Suprapubic skin (tissue), 4 donors: ENCODE measurements at places on chromosomes 2 and 18. TPM values are rescaled to one million over a fixed set of nuclear protein-coding genes. Genes with fewer than 3 reads are reported as not detected.
A peak's percentile ranks its signal among the peaks of the same experiment; 100 is the strongest.

The KIF5C gene
- 3.2 TPM for total RNA-seq

The FBXO48 gene
- 2.7 TPM for total RNA-seq

The CABLES1 gene
- total RNA-seq, result 41.9 TPM

The RAB6C gene
- 0.40 TPM for total RNA-seq

The ALMS1 gene
- total RNA-seq, result 12.3 TPM

The ALPG gene
- total RNA-seq, result not detected

- DNase-seq, result no peak
Observed at GRCh38 chr2:212842544-212843185, 304.1 kb upstream of the ERBB4 start.

- DNase-seq, result no peak
Observed at GRCh38 chr2:10454505-10454904, 6.4 kb upstream of the ODC1 start.

DNA sequence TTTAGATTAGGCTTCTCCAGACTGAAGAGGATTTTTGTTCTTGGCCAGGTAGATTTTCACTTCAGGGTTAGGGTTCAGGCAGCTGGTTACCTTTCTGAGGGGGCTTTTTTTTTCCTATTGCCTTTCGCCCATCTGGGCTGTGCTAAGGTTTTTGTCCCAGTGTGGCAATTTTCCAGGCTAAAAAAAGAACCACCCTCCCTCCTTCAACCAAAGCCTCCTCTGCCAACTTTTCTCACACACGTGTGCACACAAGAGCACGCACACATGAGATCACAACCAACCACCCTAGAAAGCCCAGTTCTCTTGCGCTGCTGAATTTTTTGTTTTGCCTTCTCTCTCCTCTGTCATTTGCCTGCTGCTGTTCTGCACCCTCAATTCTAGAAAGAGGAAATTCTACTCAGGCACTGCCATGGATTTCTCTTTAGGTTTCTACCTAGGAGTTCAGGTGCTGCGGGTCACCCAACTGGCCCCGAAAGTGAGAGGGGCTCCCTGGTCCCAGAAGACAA lies 8.5 kb upstream of the CXCR4 start:
- DNase-seq, result no peak

DNA sequence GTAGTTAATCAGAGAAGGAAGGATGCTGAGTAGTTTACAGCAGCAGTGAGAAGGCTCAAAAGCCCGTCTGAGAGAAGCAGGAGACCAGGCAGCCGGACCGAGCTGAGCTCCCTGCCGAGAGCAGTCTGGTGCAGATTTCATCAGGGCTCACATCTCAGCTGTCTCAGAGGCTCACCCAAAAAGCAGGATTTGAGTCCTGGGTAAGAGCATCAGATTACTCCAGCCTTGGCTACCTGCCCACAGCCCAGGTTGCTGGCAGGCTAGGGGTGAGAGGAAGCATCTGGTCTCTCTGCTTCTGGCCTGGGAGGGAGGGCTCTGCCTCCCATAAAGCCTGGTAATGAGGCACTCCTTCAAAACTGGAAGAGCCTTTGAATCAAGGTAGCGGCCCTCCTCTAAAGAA lies 140.5 kb downstream of the ST6GAL2 start:
- no peak for DNase-seq

DNA sequence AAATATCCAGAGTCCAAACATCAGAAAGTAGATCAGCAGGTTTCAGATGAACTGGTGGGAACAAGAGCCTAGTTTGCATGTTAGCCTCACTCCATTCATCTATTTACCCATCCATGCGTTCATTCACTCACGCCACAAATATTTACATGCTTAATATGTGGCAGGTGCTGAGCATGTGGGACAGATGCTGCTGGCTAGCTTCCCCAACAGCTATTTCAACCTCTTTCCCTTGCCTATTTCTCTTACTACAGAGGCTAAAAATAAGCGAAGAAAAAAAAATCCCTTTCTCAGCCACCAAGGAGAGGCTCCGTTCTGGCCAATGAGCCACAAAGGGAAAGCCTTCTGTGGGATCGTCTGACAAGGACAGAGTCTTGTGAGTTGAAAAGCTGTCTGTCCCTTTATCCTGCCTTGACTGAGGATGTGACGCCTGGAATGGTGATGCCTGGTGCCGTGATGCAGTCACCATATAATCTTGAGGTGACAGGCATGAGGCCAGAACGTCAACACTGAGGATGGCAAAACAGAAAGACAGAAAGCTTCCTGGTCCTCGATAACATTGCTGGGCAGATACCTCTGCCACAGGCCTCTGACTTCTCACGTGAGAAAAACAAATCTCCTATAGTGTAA lies 78.2 kb downstream of the KCTD1 start:
- DNase-seq, result no peak

GRCh38 chr2:127392828-127393578 lies 5.2 kb upstream of the MAP3K2 start:
- no peak for DNase-seq

DNA sequence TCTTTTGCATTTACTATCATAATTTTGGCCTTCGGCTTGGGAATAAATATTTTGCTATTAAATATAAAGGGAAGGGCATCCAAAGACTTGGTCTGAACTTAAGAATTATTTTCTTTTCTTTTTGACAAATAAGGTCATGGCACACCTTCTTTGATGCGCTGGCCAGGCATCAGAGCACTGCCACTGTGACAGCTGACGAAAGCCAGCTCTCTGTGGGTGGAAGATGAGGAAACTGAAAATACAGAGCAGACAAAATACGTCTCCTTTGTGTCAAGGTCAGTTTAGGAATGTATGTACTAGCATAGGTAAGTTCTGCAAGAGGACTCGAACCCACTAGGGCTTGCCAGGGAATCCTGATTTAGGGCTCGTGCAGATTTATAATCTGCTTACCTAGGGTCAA lies 155.9 kb upstream of the MEIS1 start:
- no peak for DNase-seq

DNA sequence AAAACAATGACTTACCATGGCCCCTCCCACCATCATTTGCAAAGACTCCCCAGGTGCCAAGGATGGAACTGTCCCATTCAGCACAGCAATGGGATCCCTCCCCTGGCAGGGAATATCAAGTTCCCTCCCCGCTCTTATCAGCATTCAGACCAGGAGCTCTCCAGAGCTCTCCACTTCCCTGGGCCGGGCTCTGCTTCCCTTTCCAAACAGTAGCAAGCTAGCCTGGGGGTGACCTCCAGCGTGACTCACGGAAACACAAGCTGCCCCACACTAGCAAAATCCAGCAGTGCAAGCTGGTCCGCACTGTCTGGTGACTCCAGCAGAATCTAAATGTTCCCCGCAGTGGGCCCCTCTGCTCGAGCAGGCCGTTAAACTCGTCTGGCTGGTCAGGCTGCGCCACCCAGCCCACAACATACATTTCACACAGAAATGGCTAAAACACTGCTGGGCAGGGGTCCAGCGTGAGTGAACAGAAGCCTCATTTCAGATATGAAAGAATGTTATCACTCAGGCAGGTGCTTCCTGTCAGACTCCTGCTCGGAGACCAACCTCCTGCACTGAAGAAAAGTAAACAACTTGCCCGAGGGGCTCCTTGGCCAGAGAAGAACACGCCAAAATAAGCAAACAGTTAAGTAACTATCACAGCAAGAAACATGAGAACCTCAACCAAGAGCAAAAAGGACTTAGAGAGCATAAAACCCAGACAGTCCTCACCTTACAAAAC lies 33.9 kb downstream of the STAT1 start:
- DNase-seq, result no peak

DNA sequence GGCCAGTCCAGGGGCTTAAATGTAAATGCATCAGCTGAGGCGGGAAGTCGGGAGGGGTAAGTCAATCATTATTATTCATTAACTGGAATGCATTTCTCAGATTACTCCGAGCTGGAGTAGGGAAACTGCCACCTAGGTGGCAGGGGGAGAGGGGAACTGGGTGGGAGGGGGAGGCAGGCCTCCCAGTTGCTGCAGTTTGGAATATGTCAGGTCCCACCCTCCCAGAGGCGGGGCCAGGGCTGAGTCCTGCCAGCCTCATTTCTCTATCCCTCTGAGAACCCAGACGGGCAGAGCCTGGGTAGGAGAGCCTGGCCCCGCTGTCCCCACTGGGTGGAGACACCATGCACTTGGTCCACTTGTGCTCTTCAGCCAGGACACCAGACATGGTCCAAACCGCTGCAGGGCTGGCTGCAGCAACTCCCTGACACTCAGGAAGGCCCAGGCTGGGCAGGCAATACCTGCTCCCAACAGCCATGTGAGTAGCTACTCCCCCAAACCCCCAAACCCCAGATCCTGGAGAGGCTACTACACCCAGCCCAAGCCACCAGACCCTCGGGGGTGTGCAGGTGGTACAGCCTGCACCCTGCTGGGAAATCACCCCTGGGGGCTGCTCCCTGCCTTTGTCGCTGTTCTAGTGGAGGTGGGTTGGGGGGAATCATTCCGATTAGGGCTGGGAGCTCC lies at the start of gene GPBAR1:
TSS of gene GPBAR1 (plus strand) at position 274 of the 681 bp plus-strand sequence. CDS start 1,710 bp downstream, outside the sequence.
- peak; percentile 74 for DNase-seq

DNA sequence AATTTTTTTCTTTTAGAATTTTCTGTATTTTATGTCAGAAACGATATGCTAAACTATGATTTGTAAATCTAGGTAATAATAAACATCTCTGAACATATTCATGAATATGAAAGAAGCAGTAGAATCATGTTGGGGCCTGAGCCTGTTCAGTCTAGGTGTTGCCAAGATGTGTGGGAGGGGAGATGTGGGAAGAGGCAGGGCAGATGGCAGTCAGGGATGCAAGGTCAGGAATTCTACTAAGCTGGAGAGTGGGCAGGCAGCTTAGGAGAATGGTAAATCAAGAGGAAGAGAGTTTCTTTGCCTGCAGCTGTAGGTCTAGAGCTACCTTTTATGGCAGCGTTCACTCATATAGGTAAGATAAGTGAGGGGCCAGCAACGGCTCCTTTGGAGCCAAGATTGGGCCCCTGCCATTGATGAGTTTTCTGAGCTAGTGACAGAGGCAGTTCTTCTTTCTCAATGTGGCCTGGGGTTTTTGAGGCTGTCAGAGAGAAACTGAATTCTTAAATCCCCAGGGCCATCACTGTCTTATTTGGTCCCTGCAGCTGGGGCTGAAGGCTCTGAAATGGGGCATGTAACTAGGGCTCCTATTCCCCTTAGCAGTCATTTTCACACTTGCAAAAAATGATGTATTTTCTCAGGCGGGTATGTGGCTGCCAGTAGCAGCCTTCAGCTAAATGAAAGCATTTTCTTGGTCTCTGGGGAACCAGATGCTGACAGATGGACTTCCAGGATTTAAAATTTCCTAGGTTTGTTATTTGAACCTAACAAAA lies 232.8 kb downstream of the PIK3C3 start:
- no peak for DNase-seq

DNA sequence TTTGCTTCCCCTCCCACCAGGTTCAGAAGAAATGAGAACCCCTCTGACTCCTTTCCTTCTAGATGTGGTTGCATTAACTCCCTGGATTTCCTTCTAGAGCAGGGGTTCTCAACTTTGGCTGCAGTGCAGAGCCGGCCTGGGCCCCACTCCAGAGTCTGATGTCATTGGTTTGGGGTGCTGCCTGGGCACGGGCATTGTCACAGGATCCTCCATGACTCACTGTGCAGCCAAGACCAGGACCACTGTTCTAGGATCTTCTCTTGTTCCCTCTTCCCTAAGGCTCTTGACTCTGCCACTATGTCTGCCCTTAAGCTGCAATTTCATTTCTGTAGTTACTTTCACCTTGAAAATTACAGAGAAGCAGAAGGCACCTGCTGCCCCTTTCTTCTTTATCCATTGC lies 31.8 kb downstream of the TBC1D8 start:
- DNase-seq, result no peak

- DNase-seq, result no peak
Observed at GRCh38 chr2:164746713-164747112, 94.9 kb downstream of the COBLL1 start.
